Nasal cavity respiratory epithelium epithelial cell of viscerocranial mucosa (primary cell): ENCODE measurements at places on chromosomes 5 and 9. TPM values are rescaled to one million over a fixed set of nuclear protein-coding genes. Genes with fewer than 3 reads are reported as not detected.

Gene FOXD4L3
- under 0.01 and 0.21 TPM in 2 replicates for total RNA-seq

Gene TAS2R1
- total RNA-seq, result not detected in 2 replicates

Gene CYLC2
- not detected in 2 replicates for total RNA-seq

Gene FST
- total RNA-seq, result 50.5 and 215 TPM in 2 replicates

Gene SEMA6A
- 0.34 and 13.0 TPM in 2 replicates for total RNA-seq

Gene ARHGEF28
- total RNA-seq, result 51.5 and 58.1 TPM in 2 replicates

Gene ARID3C
- total RNA-seq, result 0.34 and 0.50 TPM in 2 replicates

Gene SLC4A9
- total RNA-seq, result 0.07 and 0.34 TPM in 2 replicates

Gene PTGES2
- 88.5 and 116 TPM in 2 replicates for total RNA-seq

Gene ACSL6
- under 0.01 and 0.14 TPM in 2 replicates for total RNA-seq

Gene PRSS3
- total RNA-seq, result 3.1 and 36.6 TPM in 2 replicates

Gene CDC20B
- total RNA-seq, result under 0.01 TPM in 1 of 2 replicates, not detected in the other

Gene PCDHGC5
- total RNA-seq, result 0.34 and 1.1 TPM in 2 replicates

Gene ANKRD31
- 0.21 and 0.34 TPM in 2 replicates for total RNA-seq

Gene LCN6
- not detected in 2 replicates for total RNA-seq

Gene EQTN
- 0.14 TPM in 1 of 2 replicates, not detected in the other for total RNA-seq

Gene MEIKIN
- total RNA-seq, result not detected in 2 replicates

Gene FOXI1
- total RNA-seq, result not detected in 2 replicates

Gene MSANTD3
- total RNA-seq, result 31.8 and 39.2 TPM in 2 replicates

Gene ANGPTL2
- total RNA-seq, result under 0.01 and 0.14 TPM in 2 replicates
